ENCODE measurements at places on chromosomes 3 and 15.
A peak's percentile ranks its signal among the peaks of the same experiment; 100 is the strongest.

- no peak for DNase-seq
These were observed 20.0 kb downstream of the TAFA4 start for GRCh38 chr3:68912376-68912775.

- no peak for DNase-seq
These were observed 235.4 kb downstream of the FHIT start for GRCh38 chr3:61015859-61016258.

GRCh38 chr3:15032650-15033049, 32.5 kb downstream of the MRPS25 start:
- no peak for DNase-seq

DNA sequence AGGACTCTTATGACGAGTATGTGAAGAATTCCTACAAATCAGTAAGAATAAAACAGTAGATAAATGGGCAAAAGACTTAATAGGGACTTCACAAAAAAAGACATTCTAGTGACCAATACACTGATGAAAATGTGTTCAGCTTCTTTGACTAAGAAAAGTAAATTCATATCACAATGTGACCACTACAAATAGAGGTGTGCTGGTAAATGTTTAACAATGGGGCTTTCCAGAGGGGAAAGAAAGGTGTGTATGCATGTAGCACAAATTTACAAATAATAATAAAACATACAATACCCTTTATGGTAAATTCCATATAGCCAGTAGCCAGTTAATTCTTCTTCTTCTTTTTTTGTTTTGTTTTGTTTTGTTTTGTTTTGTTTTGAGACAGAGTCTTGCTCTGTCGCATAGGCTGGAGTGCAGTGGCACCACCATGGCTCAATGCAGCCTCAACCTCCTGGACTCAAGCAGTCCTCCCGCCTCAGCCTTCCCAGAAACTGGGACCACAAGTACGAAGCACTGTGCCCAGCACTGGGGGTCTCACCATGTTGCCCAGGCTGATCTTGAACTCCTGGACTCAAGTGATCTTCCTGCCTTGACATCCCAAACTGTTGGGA, 17.5 kb upstream of the NMD3 start:
- no peak for DNase-seq

GRCh38 chr3:74646094-74646493, 31.6 kb upstream of the CNTN3 start:
- no peak for DNase-seq

DNA sequence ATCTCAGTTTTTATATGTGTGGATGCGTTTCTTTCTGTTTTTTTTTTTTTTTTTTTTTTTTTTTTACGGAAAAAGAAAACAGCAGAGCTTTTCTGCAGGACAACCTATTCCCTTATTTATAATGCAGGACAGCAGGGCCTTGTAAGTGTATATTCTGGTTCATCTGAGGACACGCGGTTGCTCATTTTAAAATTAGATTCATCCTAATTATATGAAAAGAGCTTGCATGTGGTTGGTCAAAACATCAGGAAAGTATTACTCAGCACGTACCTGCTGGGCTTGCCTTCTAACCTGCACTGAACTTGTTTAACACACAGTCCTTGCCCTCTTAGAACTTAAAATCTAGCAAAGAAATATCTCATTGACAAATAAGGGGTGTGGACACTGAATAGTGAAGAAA, 13.5 kb downstream of the THRB start:
- no peak for DNase-seq

- no peak for DNase-seq
These were observed 64.0 kb downstream of the P3H2 start for GRCh38 chr3:190056742-190057141.

DNA sequence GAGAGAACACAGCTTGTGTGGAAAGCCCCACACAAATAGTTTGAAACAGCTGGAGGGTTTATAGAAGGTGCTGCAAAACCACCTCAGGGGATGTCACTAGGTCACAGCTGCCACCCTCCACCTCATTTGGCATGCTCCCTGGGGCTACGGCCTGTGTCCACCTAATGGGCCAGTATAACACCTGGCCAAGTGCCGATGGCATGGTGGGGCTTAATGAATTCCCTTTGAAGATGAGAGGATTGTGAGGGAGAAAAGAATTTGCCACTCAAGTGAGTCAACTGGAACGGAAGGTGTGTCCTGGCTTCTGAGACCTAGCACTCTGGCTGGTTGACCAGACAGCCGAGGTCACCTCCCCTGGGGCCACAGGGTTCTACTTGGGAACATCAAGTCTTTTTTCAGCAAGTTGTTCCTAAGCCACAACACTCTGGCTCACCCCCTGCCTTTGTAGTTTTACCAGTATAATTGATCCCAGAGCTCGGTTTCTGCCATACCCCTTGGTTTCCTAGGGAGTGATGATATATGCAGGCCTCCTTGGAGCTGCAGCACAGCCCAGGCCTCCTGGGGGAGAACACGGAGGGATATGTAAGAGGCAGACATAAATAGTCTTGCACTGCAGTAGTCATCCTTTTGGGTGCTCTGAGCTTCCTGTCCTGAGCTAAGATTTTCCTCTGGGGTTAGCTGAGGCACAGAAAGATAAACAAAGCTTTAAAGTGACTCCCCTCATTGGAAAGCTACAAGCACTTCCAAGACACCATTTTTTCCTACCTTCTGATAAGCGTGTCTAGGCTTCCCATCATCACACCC, 178.2 kb upstream of the LPP start:
- no peak for DNase-seq

DNA sequence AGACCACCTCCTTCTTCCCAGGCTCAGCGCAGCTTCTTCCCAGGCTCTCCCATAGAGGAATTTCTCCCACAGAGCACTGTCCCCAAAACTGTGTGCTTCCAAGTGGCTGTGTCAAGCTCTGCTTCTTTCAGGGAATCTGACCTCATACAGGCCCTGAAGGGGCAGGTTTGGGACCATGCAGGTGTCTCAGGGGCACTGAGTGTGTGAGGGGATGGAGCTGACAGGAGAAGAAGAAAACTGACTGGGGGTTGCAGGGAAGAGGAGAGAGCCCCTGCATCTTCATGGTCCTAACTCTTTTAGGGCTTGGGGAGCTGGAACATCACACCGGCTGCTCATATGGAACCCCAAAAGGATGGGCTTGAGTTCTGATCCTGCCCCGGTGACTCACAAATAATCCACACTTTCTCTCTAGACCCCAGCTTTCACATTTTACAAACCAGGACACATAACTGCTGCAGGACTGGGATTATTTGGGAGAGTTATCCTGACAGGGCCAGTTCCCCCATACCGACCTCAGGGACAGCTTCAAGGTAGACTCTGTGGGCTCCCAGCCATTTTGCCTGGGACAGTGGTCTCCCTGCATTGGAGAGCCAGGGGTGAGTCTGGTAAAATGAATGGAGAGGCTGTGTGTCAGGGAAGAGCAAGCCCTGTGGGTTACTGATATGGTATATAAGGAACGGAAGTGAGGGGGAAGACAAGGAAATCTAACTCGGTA, 316.1 kb downstream of the TLE3 start:
- DNase-seq = no peak

DNA sequence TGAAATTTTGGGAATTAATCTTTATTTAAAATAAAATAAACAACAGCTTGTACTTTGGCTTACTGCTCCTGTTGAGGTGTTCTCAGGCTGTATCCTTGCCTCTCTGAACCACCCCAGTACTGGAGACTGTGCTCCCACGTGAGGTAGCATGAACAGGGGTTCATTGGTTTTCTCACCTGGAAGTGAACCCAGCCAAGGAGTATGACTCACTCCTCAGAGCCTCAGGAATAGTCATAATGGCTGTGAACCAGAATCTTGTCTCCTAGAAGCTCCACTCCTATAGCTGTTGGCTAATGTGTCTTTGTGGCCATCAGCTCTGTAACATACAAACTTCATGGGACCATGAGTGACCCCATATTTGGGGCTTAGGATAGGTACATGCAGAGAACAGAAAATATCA, 122.5 kb upstream of the ST8SIA2 start:
- no peak for DNase-seq

DNA sequence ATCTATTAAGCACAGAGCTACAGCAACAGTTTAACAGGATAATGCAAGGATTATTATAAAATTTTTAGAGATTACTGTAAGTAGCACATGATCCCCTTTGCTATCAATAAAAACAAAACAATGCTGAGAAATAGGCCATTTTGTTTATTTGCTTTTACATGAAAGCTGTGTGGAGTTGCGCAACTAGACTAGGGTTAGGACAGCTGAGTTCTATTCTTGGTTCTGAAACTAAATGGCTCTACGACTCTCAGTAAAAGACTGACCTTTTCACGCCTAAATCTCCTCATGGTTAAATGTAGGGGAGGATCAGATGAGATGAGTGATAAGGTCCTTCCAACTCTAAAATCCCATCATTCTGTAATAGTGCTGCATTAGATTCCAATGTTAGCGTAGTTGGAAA, 25.0 kb downstream of the KCNMB2 start:
- DNase-seq = no peak

DNA sequence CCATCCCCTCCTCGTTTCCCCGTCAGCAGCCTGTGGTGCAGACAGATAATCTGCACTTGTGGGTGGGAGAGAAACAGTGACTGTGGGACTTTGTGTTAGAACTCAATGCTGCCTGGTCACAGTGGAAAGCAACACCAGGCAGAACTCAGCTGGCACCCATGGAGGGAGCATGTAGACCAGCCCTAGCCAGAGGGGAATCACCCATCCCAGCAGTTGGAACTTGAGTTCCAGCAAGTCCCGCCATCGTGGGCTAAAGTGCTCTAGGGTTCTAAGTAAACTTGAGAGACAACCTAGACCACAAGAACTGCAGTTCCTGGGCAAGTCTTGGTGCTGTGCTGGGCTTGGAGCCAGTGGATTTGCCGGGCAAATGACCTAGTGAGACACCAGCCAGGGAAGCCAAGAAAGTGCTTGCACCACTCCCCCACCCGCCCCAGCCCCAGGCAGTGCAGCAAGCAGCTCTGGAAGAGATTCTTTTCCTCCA, 24.4 kb downstream of the ISG20 start:
- no peak for DNase-seq

DNA sequence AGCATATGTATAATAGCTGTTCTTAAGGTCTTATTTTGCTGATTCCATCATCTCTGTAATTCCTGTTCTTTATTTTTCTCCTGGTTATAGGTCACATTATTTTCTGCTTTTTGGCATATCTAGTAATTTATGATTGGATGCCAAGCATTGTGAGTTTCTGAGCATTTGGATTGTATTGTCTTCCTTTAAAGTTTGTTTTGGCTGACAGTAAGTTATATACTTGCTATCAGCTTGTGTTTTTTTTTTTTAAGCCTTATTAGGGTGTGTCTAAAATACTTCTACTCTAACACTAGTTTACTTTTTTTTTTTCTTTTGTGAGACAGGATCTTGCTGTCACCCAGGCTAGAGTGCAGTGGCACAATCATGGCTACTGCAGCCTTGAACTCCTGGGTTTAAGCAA, 10.1 kb downstream of the MKRN2 start:
- DNase-seq = no peak

- peak; percentile 58 for DNase-seq
These were observed 1.7 kb downstream of the CMTM8 start for GRCh38 chr3:32240159-32240545.

GRCh38 chr15:76169018-76169417, 109.2 kb downstream of the TMEM266 start:
- peak; percentile 64 for DNase-seq

- no peak for DNase-seq
These were observed 726 bp upstream of the PROK2 start for GRCh38 chr3:71785532-71786216.

DNA sequence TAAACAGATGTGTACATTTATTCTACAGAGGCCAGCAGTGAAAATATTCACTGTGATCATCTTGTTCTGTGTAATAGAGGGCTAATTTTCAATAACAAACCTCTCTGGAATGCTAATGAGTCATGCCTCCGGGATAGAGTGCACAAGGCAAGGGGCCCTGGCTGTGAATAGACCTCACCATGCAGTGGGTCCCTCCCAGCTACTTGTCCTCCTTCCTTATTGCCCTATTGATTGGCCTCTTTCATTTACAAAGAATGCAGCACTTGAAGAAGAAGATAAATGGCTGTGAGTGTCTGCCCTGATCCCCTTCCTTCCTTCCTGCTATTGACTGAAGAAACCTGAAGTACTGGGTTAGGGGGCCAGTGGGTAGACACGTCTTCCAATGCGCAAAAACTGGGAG, 436.3 kb downstream of the WDR72 start:
- DNase-seq = no peak

- DNase-seq = no peak
These were observed 394.0 kb downstream of the LRTM1 start for GRCh38 chr3:54533856-54534255.

DNA sequence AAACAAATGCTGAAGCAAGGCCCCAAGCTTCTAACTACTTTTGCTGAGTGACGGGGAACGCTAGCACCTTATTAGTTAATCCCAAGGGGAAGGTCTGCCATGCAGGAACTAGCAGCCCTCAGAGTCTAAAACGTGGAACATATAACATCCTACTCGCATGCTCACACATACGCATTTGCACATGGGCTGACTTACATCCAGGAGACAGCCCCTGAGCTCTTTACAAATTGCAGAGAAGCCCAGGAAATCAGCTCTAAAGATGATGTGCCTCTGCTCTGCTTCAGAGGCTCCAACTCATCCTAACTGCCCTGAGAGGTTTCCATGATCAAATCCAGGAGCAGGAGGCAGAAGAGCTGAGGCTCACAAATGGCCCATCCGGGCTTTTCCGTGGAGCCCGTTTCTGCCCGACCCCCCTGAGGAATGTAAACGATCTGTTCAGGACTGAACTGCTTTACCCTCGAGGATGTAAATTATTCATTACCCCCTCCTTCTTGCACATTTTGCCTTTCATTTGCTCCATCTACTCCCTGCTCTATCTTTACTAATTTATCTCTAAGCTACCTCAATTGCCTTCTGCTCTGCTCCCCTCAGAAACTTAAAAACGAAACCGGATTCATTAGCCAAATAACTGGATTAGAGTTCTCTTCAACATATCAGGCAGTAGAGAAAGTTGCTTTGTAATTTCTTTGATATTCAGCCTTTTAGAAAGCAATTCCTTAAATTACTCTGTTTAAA, 141.9 kb upstream of the CCDC54 start:
- no peak for DNase-seq

GRCh38 chr15:97023488-97023844, 693.0 kb downstream of the NR2F2 start:
- no peak for DNase-seq

DNA sequence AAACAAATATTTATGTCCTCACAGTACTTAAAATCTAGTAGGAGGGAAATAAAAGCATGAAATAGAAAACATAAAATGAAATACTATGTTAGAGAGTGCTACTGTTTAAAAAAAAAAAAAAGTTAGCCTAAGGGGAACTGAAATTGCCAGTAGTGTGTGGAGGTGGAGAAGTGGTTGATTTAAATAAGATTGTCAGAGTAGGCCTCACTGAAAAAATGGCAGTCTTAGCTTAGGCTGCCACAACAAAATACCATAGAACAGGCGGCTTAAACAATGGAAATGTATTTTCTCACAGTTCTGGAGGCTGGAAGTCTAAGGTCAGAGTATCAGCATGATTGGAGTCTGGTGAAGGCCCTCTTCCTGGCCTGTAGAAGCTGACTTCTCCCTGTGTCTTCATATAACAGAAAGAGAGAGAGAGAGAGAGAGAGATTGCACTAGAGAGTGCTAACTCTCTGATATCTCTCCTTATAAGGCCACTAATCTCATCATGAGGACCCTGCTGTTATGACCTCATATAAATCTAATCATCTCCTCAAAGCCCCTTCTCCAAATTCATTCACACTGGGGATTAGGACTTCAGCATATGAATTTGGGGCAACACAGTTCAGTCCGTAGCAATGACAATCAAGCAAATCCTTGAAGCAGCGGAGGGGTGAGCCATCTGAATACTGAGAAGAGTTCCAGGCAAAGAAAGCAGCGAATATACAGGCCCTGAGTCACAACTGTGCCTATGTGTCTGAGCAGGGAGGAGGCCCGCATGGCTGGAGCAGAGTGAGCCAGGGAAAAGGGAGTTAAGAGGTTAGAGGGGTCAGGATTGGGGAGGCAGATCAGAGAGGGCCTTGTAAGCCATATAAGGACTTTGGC, 23.6 kb upstream of the LRRC34 start:
- DNase-seq = peak; percentile 75

Measured in HAP-1 (cell line).